ENCODE measurements at places on chromosomes 5 and 9.

GRCh38 chr5:119397518-119398380 lies 41.9 kb downstream of the TNFAIP8 start:
- no peak for DNase-seq

- DNase-seq, result no peak
Observed at GRCh38 chr5:10031817-10032216, 217.9 kb downstream of the ATPSCKMT start.

GRCh38 chr5:4625206-4625896 lies 514.8 kb upstream of the ADAMTS16 start:
- DNase-seq, result no peak

DNA sequence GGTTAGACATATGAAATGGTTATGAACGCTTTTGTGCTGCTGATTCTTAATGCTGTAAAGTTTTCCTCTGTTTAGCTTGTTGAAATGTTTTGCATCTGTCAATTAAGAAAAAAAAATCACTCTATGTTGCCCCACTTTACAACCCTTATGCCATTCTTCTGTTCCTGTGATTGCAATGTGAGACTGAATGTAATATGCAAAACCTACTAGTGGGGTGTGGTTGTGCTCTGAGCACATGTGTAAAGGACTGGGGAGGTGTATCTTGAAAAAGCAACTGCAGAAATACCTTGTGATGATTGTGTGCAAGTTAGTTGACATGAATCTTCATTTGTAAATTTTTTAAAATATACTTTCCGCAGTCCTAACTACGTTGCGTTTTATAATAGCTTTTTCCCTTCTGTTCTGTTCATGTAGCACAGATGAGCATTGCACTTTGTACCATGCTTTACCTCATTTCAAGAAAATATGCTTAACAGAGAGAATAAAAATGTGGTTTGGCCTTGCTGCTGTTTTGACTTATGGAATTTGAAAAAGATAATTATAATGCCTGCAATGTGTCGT lies 357.0 kb upstream of the PIK3R1 start:
- DNase-seq, result no peak

DNA sequence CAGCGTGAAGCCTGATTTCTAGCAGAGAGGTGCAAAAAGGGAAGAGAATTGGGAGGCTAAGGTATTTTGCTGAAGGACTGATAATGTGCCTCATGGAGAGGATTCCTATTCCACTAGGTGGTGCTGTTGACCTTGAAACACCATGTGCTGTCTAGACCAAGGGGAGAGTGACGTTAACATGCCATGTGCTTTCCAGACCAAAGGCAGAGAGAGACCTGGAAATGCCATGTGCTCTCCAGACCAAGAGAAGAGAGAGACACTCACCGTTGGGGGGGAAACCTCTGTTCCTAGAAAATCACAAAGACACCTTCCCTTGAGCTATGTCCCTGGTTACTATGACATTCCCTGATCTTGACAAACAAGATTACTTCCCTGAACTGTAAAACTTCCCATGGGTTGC lies 286.0 kb upstream of the TUSC1 start:
- no peak for DNase-seq

DNA sequence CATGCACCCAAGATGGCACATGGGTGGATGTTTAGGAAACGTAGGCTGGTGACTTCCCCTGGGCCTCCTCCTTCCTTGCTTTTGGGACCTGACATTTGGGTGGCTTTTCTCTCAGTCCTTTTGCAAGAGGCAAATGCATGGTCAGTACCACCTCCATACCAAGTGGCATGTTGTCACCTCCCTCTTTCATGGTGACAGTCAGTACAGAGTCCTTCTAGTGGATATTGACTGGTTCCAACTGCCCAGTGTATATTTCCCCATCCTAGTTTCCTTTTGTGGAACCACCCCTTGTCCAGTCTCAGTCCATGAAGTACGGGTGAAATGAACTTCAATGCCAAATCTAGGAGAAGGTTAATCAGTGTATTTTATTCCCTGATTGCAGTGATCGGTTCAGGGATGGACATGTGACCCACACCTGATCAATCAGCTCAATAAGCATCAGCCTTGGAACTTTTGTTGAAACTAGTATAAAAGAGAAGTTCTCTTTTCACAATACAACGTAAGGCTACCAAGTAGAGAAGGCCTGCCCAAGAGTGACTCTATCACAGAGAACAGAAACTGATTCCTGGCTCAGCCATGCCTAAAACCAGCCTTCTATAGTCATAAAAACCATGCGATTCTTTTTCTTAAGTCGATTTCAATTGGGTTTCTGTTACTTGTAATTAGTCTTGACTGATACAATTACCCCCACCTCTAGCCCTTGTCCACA lies 143.4 kb upstream of the KLF9 start:
- no peak for DNase-seq

- no peak for DNase-seq
Observed at GRCh38 chr9:120545701-120546550, 34.0 kb downstream of the CDK5RAP2 start.
